Caco-2 (cell line): ENCODE measurements at places on chromosomes 1 and 21.

GRCh38 chr1:226108935-226109828 lies 46.7 kb downstream of the H3-3A start:
- no peaks in the 10 kb centered on the region for H3K36me3 ChIP-seq
- peak overlapping the region; percentile 76 for H3K4me3 ChIP-seq
- H3K4me1 ChIP-seq: peaks cover 15% of the 10 kb centered on the region; the same call in 1 of the 2 replicates

- no peak overlapping the region for H3K27ac ChIP-seq
- no peaks in the 10 kb centered on the region for H3K4me1 ChIP-seq
- DNase-seq: no peak
- no peak overlapping the region for H3K4me3 ChIP-seq
Observed at GRCh38 chr21:45093035-45093532, 18.7 kb downstream of the ADARB1 start.

- no peaks in the 10 kb centered on the region for H3K4me1 ChIP-seq
- H3K27me3 ChIP-seq: no peaks in the 10 kb centered on the region
- no peak overlapping the region for H3K27ac ChIP-seq
- no peak overlapping the region for H3K4me3 ChIP-seq
- H3K36me3 ChIP-seq: no peaks in the 10 kb centered on the region
- DNase-seq: no peak
Observed at GRCh38 chr1:75990686-75991085, 58.5 kb upstream of the ASB17 start.

GRCh38 chr1:219066631-219067349 lies 106.9 kb upstream of the LYPLAL1 start:
- no peaks in the 10 kb centered on the region for H3K27me3 ChIP-seq
- no peak overlapping the region for H3K4me3 ChIP-seq
- H3K4me1 ChIP-seq: no peaks in the 10 kb centered on the region
- no peak overlapping the region for H3K27ac ChIP-seq
- H3K36me3 ChIP-seq: no peaks in the 10 kb centered on the region
- no peak for DNase-seq

DNA sequence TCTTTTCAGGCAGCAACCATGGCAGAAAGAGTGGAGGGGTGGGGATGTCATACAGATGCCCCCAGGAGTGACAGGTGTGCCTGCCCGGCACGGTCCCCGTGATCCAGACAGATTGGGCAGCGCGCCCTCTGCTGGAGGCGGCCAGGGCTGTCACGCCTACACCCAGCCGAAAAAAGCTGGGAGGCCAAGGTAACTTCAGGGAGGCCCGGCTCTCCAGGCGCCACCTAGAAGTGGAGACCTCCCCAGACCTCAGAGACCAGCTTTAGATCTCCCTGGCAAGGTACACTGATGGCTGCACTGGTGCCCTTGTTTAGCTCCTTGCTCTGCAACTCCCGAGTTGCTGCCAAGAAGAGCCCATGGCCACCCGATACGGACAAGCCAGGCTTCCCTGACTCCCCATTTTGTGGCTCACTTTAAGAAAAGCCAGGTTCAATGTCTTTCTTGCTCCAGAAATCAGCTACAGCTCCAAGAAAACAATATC lies 6.6 kb downstream of the GOLT1A start:
- peaks cover 2% of the 10 kb centered on the region for H3K36me3 ChIP-seq
- no peaks in the 10 kb centered on the region for H3K27me3 ChIP-seq
- no peak overlapping the region for H3K27ac ChIP-seq
- peak; percentile 80 for DNase-seq
- H3K4me1 ChIP-seq: no peaks in the 10 kb centered on the region
- H3K4me3 ChIP-seq: no peak overlapping the region

GRCh38 chr1:152502496-152503180 lies 8.0 kb upstream of the LCE5A start:
- peaks cover 17% of the 10 kb centered on the region for H3K4me1 ChIP-seq
- no peaks in the 10 kb centered on the region for H3K27me3 ChIP-seq
- no peak for DNase-seq
- H3K4me3 ChIP-seq: no peak overlapping the region
- peak overlapping the region; percentile 50 for H3K27ac ChIP-seq
- H3K36me3 ChIP-seq: no peaks in the 10 kb centered on the region

GRCh38 chr1:207401578-207401977 lies 52.5 kb upstream of the CR2 start:
- H3K27me3 ChIP-seq: no peaks in the 10 kb centered on the region
- no peak overlapping the region for H3K4me3 ChIP-seq
- peaks cover 15% of the 10 kb centered on the region; the same call in 1 of the 2 replicates for H3K4me1 ChIP-seq
- no peak for DNase-seq
- no peak overlapping the region for H3K27ac ChIP-seq
- no peaks in the 10 kb centered on the region for H3K36me3 ChIP-seq

DNA sequence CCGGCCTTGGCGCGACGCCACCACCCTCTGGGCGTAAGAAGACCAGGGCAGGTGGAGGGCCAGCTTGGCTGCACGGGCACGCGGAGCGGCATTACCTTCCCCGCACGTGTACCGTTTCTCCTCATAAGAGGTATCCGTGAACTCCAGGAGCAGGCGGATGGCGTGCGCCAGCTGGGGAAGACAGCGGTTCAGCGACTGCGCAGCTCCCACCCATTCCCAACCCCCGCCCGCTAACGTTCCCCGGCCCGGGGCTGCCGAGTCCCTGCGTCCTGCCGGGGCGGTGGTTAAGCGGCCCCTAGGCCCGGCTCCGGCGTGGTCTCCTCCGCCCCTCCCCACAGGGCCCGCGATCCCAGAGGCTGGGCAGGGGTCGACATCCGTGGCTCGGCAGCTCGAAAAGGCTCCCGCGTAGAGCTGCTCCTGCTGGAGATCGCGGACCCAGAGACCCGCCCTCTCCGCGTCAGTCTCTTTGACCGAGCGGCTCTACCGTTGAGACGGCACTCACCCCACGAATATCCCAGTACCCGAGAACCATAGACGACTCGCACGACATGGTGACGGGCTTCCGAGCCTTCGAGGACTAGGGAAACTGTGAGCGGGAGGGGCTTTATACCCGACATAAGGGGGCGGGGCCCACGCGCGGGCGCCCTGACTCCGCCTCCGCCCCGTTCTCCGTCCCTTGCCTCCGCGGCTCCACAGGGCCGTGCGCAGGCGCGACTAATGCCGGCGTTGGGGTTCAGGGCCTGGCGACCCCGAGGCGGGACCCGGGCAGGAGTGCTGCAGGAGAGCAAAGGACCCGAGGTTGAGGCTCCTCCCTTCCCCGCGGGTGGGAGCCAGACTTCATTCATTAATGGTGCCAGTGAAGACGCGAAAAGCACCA lies 862 bp downstream of the GSTM3 start:
- H3K4me3 ChIP-seq: peak overlapping the region; percentile 45
- H3K36me3 ChIP-seq: no peaks in the 10 kb centered on the region
- H3K27ac ChIP-seq: peak overlapping the region; percentile 66
- no peaks in the 10 kb centered on the region for H3K4me1 ChIP-seq

GRCh38 chr1:51968632-51969031 lies 21.9 kb downstream of the RAB3B start:
- H3K36me3 ChIP-seq: no peaks in the 10 kb centered on the region
- H3K4me1 ChIP-seq: peaks cover 14% of the 10 kb centered on the region
- DNase-seq: no peak
- H3K27ac ChIP-seq: peak overlapping the region; percentile 87
- H3K27me3 ChIP-seq: no peaks in the 10 kb centered on the region

DNA sequence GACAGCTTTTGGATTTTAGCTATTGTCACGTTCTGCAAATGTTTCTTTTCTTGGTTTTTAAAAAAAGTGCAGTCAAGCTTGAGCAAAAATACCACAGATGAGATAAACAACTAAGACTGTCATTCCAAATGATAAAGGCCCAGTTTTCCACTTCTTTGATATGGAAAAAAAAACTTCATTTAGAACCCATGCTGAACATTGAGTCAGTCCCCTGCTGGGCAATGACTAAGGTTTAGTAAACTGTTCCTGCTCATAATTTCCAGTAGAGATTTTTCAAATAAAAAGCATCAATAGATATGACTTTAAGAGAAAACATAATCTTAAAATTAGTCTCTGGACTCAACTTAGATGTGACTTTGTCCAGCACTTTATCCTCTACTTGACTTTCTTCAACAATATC lies 167.9 kb upstream of the C8B start:
- no peak for DNase-seq
- no peak overlapping the region for H3K27ac ChIP-seq
- no peaks in the 10 kb centered on the region for H3K36me3 ChIP-seq
- no peaks in the 10 kb centered on the region for H3K4me1 ChIP-seq

DNA sequence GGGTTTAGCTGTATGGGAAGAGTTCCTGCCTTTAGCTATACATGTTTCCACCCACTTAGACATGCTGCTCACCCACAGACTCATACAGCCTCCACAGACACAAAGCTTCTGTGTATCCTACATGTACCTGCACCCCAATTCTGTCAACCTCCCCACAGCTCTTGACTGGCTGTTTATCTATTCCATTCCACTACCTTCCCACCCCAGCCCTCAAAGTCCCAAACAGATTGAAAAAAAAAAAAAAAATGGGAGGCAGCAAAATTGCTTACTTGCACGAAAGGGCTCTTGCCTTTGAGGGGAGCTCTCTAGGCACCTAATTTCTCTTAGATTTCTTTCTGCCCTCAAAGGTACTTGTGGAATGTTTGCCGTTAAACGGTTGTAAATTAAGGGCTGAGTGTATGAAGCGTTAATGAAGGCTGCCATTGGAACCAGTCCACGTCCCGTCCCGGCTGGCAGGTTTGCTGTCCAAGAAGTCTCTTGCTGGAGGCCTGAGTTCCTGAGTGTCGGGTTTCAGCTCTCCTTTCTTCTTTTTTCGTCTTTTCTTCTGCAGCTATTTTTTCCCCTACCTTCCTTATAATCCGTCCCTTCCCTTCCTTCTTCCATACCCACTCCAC lies 43.6 kb downstream of the PBX1 start:
- H3K27me3 ChIP-seq: no peaks in the 10 kb centered on the region
- peak overlapping the region; percentile 15; the same call in 1 of the 2 replicates for H3K4me3 ChIP-seq

GRCh38 chr1:24888971-24889676 lies 41.0 kb downstream of the RUNX3 start:
- DNase-seq: no peak
- H3K4me3 ChIP-seq: no peak overlapping the region
- no peak overlapping the region for H3K27ac ChIP-seq
- no peaks in the 10 kb centered on the region for H3K36me3 ChIP-seq

- H3K36me3 ChIP-seq: no peaks in the 10 kb centered on the region
- DNase-seq: no peak
- no peaks in the 10 kb centered on the region for H3K27me3 ChIP-seq
- H3K4me1 ChIP-seq: no peaks in the 10 kb centered on the region
- no peak overlapping the region for H3K27ac ChIP-seq
- no peak overlapping the region for H3K4me3 ChIP-seq
Observed at GRCh38 chr1:41329662-41330587, 31.3 kb upstream of the FOXO6 start.

- DNase-seq: no peak
- H3K36me3 ChIP-seq: no peaks in the 10 kb centered on the region
- no peaks in the 10 kb centered on the region for H3K4me1 ChIP-seq
- no peak overlapping the region for H3K4me3 ChIP-seq
- no peak overlapping the region for H3K27ac ChIP-seq
Observed at GRCh38 chr21:42190486-42190863, 28.5 kb upstream of the ABCG1 start.

GRCh38 chr1:118021668-118022067 lies 92.1 kb downstream of the WDR3 start:
- H3K27ac ChIP-seq: no peak overlapping the region
- DNase-seq: no peak
- H3K27me3 ChIP-seq: no peaks in the 10 kb centered on the region; the same call in 1 of the 2 replicates

DNA sequence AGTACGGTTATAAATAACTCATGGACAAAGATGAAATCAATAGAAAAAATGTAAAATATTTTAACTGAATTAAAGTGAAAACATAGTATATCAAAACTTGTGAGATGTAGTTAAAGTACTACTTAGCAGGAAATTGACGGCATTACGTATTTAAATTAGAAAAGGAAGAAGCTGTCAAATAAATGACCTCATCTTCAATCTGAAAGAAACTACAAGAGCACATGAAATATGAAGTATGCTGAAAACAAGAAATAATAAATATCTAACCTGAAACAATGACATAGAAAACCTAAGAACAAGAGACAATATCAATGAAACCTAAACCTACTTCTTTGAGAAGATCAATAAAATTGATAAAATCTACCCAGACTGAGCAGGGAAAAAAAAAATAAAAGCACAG lies 122.2 kb upstream of the PDE4B start:
- no peaks in the 10 kb centered on the region for H3K4me1 ChIP-seq
- H3K27me3 ChIP-seq: no peaks in the 10 kb centered on the region
- H3K4me3 ChIP-seq: no peak overlapping the region
- no peak for DNase-seq
- no peak overlapping the region for H3K27ac ChIP-seq

- no peaks in the 10 kb centered on the region for H3K4me1 ChIP-seq
- no peak overlapping the region for H3K4me3 ChIP-seq
- H3K27me3 ChIP-seq: no peaks in the 10 kb centered on the region
- H3K36me3 ChIP-seq: no peaks in the 10 kb centered on the region
- no peak overlapping the region for H3K27ac ChIP-seq
- no peak for DNase-seq
Observed at GRCh38 chr1:81435175-81435574, 365.6 kb upstream of the ADGRL2 start.

DNA sequence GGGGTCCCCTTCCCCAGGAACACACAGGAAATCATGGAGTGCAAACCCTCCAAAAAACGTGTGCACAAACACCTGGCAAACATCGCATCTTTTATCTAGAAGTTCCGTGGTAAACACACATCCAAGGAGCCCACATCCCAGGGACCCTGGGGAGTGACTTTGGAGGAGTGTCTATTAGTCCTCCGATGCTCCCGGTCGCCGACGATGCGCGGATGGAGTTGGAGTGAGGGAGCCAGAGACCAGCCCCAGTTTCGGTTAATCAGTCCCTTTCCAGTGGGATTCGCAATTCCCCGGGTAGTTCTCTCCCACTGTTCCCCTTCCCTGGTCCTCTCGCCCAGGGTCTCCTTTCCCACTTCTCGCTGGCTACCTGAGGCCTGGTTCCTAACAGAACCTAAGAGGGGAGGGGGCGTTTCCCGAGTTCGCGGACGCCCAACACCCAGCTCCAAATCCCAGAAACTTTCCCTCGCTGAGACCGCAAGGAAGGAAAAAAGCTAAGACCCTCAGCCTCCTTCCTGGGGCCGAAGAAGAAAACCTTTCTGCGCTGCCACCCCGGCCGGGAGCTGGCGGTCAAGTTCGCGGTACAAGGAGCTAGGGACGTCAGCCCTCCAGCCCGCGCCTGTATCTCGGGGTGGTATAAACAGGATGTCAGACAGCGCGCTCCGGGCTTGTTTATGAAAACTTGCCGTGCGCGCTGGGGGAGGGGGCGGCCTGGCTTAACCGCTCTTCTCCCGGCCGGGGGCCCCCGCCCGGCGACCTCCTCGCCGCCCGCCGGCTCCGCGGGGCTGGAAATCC lies 787 bp downstream of the JAK1 start:
- no peaks in the 10 kb centered on the region for H3K4me1 ChIP-seq
- peak; percentile 25 for DNase-seq
- no peaks in the 10 kb centered on the region for H3K27me3 ChIP-seq
- no peaks in the 10 kb centered on the region for H3K36me3 ChIP-seq
- peak overlapping the region; percentile 39 for H3K27ac ChIP-seq

GRCh38 chr1:66752000-66752592 lies at the start of gene DYNLT5:
DYNLT5 (plus strand) TSS chr1:66752459; CDS start chr1:66754659, 2,200 bp downstream.
- no peaks in the 10 kb centered on the region for H3K36me3 ChIP-seq
- H3K27ac ChIP-seq: no peak within 1 kb of the TSS
- H3K27me3 ChIP-seq: no peaks in the 10 kb centered on the region

DNA sequence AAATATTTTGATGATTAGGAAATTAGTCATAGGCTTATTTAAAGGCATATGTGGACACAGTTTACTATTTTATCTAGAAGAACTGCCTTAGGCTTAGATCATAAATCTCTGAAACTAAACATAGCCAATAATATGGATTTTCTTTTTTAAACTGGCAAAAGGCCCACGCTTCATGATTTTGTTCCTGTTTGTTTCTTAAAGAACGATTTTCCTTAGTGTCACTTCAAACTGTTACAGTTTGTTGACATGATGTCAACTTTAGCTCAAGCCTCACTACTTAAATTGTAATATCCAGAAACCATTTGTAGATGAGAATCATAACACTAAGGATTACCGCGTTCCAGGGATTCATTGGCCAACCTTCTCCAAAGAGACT lies 322.6 kb downstream of the HHIPL2 start:
- H3K4me1 ChIP-seq: no peaks in the 10 kb centered on the region
- no peaks in the 10 kb centered on the region for H3K36me3 ChIP-seq
- H3K4me3 ChIP-seq: no peak overlapping the region
- no peak for DNase-seq
